ENCODE measurements at places on chromosomes 7 and 10. TPM values are rescaled to one million over a fixed set of nuclear protein-coding genes. Genes with fewer than 3 reads are reported as not detected.

GRCh38 chr10:62008946-62009345 lies 107.4 kb downstream of the ARID5B start:
- DNase-seq, result no peak

GRCh38 chr10:72756674-72757385 lies 64.9 kb downstream of the MCU start:
- no peak for DNase-seq

Gene GFRA1
- 153 TPM for total RNA-seq

Gene EFCAB10
- not detected for total RNA-seq

Gene MINDY3
- total RNA-seq, result 34.8 TPM

GRCh38 chr10:4527281-4527970 lies 298.6 kb upstream of the AKR1E2 start:
- no peak for DNase-seq

GRCh38 chr7:126440542-126440941 lies 812.2 kb downstream of the GRM8 start:
- DNase-seq, result no peak

- no peak for DNase-seq
Observed at GRCh38 chr10:82210331-82210730, 335.3 kb downstream of the NRG3 start.

Gene MMP21
- 0.33 TPM for total RNA-seq

GRCh38 chr10:23408330-23408976 lies 30.4 kb upstream of the OTUD1 start:
- DNase-seq, result no peak

- DNase-seq, result no peak
Observed at GRCh38 chr7:106484562-106484961, 176.4 kb downstream of the CCDC71L start.

DNA sequence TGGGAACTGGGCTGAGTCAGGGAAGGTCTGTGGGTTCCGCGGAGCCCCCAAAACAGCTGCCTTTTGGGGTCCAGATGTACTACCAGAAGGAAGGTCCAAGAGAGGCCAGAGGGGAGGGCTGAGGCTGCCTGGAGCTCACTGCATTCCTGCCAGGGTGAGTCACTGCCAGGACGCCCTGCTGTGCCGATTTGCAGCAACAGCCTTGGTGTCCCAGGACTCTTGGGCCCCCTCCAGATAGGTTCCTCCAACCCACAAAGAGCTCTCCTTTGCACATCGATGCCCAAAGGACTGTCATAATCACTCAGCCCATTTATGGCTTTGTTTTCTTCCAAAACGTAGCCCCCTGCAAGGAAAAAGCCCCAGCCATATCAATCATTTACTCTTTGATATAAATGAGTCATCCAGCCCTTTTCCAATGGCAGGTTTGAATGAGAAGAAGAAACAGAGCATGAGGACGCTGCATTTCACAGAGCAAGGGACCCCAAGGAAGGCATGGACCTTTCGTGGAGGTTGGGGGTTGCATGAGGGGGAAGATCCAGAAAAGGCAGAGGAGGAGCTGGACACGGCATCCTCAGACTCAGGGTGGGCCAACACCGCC lies 32.2 kb upstream of the COL13A1 start:
- no peak for DNase-seq

DNA sequence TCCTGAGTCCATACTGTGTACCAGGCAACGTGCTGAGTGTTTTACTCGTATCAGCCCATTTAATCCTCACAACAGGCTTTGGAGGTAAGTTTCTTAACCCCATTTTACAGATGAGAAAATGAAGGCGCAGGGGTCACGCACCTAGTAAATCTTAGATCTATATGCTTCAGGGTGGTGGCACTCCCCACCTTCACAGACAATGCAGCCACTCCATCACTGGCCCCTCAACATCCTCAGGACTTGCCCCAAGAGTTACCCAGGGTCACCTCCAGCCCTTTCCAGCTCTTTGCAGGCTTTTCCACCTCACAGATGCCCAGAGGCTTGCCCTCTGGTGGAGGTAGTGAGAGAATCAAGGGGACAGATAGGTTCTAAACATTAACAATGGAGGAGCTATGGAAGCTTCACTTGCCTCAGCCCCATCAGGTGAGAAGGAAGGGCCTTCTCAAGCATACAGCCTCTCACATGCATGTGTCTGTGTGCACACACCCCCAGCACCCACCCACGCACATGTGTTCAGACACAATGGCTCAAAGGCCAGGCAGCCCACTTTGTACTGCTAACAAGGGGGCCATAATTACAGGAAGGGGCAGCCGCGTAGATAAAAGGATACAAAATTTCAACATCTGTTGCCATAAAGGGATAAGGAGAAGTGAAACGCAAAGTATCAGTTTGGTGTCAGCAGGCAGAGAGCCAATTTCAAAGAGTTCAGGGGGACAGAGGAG lies 29.1 kb downstream of the DPCD start:
- no peak for DNase-seq

DNA sequence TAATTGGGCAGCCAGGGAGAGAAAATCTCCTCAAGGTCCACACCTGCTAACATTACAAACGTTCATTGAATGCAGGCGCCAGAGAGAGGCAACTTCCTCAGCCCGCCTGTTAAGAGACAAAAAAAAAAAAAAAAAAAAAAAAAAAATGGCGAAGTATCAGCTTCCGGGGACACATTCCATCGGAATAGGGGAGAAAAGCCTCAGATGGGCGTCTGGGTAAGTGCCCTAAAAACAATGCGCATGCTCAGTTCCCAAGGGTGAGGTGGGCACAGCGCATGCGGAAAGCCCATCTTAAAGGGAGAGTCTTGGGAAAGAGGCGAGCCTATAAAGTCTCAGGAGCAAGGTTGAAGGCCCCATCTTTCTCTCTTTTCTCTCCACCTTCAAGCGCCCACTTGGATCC lies 1139.7 kb upstream of the CELF2 start:
- DNase-seq, result no peak

- DNase-seq, result no peak
Observed at GRCh38 chr7:131546583-131547141, 9.8 kb downstream of the PODXL start.

DNA sequence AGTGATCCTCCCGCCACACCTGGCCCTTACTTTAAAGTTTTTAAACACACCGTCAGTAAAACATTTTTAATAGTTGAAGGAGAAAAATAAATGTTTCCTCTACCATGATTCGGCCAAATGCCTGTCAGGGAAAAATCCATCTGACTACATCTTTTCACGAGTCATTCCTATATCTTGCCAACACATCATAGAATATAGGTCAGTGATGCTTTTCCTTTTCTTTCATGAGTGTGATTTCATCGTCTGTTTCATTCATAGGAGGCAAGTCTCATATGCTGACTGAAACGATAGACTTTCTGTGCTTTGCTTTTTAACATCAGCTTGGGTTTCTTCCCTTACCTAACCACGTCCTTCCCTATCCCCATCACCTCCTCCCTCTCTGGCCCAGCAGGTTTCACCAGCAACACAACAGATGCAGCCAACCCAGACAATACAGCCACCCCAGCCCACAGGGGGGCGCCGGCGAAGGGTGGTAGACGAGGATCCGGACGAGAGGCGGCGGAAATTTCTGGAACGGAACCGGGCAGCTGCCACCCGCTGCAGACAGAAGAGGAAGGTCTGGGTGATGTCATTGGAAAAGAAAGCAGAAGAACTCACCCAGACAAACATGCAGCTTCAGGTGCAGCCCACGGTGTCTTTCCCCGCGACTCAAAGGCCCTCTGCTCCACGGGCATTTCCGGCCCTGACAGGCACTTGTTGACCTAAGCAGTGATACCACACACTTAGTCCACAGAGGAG lies 149.2 kb downstream of the TRIL start:
- DNase-seq, result no peak

- DNase-seq, result no peak
Observed at GRCh38 chr7:155094636-155095135, 24.6 kb downstream of the HTR5A start.

DNA sequence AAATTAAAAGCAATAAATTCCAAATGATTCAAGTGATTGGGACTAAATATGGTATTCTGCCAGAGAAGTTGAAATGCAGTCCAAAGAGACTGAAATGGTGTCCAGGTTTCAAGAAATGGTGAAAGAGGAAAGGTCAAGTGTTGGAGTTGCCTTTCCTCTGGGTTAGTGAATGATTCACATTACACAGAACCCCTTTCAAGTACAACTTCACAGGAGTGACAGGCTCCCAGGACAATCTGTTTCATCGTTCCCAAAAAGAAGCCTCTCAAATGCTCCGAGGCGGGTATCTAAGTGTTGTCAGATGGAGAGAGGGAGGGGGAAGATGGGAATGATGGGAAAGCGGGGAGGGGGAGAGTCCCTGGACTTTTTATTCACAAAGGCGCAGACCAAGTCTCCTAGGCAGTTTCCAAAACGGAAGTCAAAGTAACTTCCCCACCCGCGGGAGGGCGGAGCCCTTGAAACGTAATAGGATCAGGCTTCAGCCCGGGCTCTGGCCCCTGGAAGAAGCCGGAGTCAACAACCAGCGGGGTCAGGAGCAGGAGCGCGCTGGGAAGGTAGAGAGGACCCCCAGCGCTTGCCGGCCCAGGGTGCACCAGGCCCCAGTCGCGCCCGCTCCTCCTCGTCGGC lies 754 bp downstream of the SLC25A13 start:
- DNase-seq, result peak; percentile 75

DNA sequence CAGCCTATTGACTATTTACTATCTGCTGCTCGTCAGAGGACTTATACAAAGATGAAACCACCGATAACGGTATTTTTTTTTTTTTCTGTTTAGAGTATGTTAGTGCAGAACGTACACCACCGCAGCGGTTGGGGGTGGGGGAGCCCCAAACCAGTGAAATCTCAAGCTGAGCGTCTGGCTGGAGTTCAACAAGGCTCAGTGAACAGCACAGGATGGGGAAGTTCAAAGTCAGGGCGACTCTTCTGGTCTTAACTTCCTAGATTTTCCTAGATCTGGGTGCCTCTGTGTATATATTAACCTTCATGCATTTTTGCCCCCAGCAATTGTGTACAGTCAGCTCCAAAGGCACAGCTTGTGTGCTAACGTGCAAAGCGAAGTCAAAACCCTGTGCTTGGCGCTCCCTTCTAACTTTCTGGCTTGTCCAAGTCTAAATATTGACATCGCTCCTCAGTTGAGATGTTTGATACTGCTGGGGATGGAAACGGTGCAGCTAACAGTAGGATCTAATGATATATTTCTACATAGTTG lies 1.1 kb downstream of the RHOBTB1 start:
- DNase-seq, result no peak

Gene SPDYE9
- not detected for total RNA-seq

GRCh38 chr10:62433181-62433692 lies 59.1 kb downstream of the ZNF365 start:
- DNase-seq, result peak; percentile 27

GRCh38 chr7:133561396-133561795 lies 308.5 kb downstream of the EXOC4 start:
- DNase-seq, result no peak

Gene CYP26C1
- total RNA-seq, result 0.15 TPM

DNA sequence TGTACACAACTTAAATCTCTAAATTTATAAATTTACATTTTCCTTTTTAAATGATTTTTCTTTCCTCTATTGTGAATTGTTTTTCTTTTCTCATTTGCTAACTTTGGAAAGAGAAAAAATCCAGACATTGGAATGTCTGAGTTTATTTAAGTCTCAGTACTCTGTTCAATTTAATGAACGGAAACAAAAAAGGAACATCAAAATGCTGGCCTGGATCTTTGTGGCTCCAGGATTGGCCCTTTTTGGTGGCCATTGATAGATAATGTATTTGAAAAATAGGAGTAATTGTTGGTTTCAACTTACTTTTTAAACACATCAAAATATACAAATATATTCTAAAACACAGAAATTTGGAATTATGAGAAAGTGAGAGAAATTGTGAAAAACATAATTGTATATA lies 336.0 kb downstream of the SUGCT start:
- no peak for DNase-seq

Gene CDK14
- total RNA-seq, result 16.3 TPM

DNA sequence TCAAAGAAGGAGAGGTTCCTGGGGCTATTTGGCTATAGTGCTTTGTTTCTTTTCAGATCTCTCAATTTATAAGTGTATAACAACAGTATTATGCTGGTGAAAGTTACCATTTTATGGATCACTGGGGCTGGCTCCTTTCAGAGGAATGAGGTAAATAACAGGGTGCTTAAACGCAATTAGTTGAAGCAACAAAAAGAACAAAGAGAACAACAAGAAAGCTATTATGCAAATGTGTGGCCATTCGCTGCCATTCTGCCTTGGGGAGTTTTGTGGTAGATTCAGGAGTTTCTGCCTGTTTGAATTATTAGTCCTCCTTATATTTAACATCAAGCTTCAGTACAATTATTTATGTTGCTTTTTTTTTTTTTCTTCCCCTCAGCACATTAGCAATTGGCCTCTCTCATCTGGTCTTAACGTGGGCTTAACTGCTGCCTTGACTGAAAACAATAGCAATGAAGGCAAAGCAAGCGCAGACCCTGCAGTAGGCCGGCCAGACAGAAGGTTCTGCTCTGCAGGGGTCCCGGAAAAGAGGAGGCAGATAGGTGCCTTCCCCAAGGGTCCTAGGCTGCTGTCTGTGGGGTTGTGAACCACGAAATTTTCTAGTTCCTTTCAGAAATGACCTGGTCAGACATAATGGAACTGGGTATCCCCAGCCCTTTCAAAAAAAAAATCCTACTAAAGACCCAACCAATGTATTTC lies 339.9 kb upstream of the PODXL start:
- DNase-seq, result no peak

DNA sequence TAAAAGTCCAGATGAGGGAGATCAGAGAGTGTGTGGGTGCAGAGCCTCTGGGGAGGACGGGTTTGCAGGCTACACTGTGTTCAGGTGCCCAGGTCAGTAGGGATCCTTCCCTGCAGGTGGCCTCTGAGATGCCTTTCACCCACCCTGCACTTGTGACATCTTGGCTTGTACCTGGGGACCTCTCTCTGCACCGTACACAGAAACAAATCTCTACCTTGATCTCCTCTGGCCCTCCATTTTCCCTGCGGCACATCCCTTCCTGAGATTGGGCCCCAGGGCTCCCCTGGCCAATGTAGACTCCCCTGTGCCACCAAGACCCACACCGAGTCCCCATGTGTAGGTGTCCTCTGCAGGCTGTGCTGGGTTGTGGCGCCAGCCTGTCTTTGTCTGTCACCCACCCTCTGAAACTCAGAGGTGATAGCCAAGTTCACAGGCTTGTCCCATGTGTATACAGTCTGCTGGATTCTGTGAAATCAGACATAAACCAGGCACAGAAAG lies 140.6 kb downstream of the PTPN20 start:
- DNase-seq, result no peak

GRCh38 chr10:77173615-77174461 lies 463.8 kb downstream of the KCNMA1 start:
- peak; percentile 72 for DNase-seq
